ENCODE measurements at places on chromosomes 2 and 18.

DNA sequence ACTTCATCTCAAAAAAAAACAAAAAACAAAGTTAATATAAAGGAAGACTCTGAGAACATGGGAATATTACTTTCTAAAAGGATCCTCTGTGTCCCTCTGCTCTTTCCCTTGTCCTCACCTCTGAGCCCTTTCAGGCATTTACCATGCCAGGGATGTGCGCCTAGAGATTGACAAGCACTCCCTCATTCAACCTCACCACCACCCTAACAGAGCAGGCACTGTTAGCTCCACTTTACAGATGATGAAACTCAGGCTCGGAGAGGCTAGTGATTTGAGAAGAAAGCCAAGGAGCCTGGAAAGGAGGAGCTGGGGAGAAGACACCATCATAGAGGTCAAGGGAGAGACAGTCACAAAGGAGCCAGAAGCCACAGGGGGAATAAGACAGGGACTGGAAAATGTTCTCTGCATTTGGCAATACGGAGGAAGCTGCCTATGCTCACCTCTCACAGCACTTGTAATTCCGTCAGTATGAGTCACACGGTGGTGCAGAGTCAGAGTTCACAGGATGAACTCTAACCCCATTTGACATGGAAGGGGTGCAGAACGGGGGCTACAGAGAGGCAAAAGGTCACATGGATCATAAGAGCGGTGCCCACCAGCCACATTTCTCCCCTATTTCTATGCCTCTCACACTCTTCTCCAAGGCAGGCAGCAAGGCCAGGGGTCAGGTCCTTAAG is 101.8 kb upstream of the NFU1 start:
- no peak for DNase-seq

DNA sequence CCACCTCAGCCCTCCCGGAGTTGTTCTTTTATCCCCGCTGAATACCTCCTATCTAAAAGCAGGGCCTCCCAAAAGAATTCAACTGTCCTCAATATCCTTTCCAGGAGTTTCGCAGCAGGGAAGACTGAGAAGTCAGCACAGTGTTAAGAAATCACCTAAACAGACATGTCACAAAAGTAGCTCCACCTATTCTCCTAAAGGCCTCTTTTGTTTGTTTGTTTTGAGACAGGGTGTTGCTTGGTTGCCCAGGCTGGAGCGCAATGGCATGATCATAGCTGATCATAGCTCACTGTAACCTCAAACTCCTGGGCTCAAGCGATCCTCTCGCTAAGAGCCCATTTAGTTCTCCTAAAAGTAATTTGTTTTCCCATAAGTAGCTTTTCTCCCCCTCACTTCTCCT is 53.8 kb downstream of the TEX44 start:
- no peak for DNase-seq

GRCh38 chr2:129436809-129437208 is 542.7 kb upstream of the RAB6C start:
- DNase-seq = no peak

- no peak for DNase-seq
Measured at GRCh38 chr2:232857158-232857563, 12.9 kb upstream of the SNORC start.

DNA sequence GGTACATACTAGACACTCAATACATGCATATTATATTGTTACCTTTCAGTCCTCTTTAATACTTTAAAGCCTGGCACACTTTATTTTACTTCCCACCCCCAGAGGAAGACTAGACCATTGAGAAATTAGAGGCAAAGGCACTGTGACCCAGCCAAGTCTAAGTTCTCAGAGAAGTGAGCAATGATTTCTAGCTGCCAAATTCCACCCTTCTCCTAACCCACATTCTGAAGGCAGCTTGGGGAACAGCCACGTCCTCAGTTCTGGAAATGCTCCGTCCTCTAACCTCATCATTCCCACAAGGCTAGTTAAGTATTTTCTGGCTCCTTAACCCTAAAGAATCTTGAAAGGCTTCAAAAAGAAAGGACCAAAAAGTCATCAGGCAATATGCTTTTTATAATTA is 86.6 kb downstream of the COL5A2 start:
- DNase-seq = no peak

- DNase-seq = no peak
Measured at GRCh38 chr2:54810246-54810645, 86.8 kb downstream of the EML6 start.

DNA sequence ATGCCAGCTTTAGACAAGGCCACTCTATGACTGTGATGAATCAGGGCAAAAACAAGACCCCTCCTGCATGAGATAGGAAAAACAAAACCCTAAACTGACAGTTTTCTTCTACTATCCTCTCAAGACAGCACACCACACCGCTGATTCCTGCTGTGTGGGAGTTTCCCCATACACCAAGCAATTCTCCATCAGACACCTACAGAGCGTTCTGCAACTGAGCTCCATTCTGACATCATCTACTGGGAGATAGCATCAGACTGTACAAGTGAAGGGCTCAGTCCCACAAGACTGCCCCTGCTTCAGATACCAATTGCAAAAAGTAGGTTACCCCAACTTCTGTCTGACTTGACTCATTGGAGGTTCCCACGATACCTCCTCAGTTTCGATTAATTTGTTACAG is 130.6 kb downstream of the TSN start:
- no peak for DNase-seq

DNA sequence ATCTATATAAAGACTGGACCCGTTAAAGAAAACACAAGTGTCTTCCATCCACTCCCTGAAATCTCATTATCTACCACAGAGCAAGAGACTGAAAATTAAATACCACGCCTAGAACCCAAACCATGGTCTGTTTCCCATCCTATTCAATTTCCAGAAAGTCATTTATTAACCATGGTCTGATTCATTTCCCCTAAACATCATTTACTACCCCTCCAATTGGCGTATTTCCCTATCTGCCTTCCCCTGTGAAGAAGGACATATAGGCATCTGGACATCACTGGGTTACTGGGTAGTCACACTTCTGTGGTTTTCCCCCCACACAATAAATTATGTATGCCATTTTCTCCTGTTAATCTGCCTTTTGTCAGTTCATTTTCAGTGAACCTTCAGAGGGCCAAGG is 30.8 kb downstream of the CCDC93 start:
- no peak for DNase-seq

DNA sequence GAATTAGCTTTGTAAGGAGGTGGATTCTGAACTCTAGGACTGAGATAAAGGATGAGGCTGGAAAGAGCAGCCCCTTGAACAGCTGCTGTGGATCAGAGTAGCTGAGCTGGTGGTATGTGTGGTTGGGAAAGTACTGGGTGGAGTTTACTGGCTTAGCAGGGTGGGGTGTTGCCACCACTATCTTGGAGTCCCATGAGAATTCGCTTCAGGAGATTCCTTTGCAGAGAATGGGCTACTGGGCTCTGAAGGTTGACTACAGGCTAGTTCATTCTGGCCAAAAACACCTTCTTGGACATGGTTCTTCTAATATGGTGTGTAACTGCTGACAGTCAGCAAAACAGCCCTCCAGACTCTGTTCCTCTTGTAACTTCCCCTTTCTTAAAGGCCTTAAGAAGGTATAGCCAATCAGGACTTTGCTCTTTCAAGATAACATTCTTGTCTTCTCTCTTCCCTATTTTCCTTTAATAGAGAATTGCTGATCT is 52.7 kb downstream of the TET3 start:
- no peak for DNase-seq

DNA sequence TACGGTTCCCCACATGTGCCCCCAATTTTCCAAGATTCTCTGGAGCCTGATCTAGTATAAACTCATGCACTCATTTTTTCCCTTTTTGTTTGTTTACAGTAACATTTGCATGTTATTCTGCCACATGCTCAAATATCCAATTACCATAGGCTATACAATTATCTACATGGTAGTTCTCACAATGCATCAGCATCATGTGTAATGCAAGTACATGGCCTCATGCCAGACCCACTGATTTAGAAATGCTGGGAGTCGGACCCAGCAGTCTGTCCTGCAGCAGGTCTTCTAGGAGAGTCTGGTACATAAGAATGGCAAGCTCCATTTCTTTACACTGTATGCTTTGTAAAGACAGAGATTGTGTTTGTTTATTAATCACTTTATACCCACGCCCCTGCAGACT is 107.7 kb downstream of the CBLN2 start:
- no peak for DNase-seq

Data from activated naive CD8-positive, alpha-beta T cell treated with anti-CD3 and anti-CD28 coated beads, Interleukin-2, amount 50 U/mL, for 16 hours (primary cell).